ENCODE measurements at places on chromosomes 4 and X.

- DNase-seq: no peak
Measured at GRCh38 chrX:65586491-65586890, 51.9 kb upstream of the LAS1L start.

- DNase-seq: no peak
Measured at GRCh38 chr4:115117651-115118050, 4.2 kb upstream of the NDST4 start.

DNA sequence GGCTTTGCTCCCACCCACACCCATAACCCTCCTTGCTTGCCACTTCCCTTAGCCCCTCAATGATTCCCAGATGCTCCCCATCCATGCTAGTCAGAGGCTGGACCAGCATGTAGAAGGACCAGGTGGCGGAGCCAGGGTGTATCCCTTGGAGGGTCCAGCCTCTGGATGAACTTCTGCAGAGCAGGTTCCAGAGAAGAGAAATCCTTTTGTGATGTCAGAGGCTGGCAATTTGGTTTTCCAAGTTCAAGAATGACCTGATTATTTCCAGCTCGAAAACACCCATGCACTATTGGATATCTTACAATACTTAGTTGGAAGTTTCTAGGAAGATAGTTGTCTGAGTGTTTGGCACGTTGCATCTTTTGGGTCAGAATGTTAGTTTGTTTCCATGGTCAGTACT lies 168.3 kb upstream of the RPS6KA3 start:
- DNase-seq: no peak

GRCh38 chr4:55255179-55255578 lies 90.9 kb upstream of the SRD5A3 start:
- no peak for DNase-seq

DNA sequence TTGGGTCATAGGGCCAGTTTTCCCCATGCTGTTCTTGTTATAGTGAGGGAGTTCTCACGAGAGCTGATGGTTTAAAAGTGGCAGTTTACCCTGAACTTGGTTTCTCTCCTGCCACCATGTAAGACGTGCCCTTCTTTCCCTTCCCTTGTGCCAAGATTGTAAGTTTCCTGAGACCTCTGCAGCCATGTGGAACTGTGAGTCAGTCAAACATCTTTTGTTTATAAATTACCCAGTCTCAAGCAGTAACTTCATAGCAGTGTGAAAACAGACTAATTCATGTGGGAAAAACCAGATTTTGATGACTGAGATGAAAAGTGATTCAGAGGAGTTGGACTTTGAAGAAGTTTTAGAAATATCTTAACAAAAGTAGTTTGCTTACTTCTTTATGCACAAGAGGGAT lies 101.4 kb downstream of the ARHGAP10 start:
- DNase-seq: no peak

- DNase-seq: no peak
Measured at GRCh38 chrX:14064626-14065432, 35.1 kb upstream of the GEMIN8 start.
